Islet precursor cell (in vitro differentiated cells): ENCODE measurements at places on chromosomes 3 and 15.

DNA sequence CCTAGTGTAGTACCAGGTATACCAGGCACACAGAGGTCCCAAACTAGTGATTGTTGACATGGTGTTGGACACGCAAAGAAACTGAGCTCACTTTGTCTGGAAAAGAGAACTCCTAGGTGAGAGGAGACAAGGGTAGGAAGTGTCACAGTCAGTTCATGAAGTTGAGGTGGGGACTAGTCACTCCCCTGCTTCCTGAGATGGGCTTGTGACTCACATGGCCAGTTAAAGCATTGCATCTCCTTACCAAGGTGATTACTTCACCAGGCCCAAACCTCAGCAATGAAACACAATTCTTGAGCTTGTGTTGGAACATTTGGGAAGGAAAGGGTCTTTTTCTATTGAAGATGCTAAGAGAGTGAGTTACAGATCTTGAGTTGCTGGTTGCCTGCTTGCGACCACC lies 49.2 kb upstream of the RAD18 start:
- no peak for DNase-seq

DNA sequence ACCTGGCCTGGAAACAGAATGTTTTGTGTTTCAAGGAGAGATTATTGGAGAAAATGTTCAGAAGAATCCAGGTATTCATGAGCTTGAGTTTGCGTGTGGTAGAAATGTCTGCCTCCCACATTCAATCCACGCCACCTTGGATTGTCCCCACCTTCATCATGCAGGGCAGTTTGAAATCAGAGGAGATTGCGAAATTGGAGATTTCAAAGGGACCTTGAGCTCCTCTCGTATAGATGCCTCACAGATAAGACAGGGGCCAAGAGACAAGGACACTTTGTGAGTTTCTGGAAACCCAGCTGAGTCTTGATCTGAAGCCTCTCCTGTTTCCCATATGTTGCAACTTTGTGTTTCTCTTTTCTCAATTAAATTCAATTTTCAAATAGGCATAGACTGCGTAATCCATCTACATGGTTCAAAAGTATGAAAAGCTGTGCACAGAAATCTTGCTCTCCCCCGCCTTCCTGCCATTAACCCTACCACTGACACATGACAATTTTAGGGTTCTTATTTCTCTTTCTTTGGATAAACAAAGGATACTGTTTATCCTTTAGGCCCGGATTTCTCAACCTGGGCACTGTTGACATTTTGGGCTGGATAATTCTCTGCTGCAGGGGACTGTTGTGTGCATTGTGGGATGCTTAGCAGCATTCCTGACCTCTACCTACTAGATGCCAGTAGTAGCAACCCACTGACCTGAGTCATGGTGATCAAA lies 53.8 kb downstream of the CMTM8 start:
- DNase-seq = no peak

DNA sequence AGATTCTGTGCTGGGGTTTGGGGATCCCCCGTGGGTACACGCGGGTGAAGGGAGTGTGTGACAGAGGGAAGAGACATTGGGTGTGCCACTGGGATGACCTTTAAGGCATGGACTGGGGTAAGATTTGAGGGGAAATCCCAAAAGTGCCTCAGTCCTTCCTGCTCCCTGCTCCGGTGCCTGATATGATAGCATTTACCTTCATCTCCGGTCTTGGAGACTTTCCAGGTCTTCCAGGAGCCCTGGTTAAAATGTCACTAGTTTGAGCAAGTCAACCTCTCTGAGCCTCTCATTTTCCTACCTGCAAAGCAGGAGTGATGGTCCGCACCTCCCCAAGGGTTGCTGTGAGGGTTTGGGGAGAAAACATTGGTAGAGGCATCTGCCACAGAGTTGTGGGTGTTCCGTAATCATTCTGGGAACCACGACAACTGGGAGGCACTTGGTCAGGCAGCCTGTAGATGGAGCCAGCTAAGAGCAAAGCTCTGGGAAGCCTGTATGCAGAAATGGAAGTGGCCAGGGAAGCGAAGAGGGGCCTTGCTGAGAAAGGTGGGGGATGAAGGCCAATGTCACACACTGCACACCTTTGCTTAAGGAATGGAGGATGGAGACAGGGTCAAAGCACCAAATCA lies 33.9 kb upstream of the KIF23 start:
- DNase-seq = peak; percentile 59

- no peak for DNase-seq
Observed at GRCh38 chr3:186187401-186188275, 78.7 kb upstream of the ETV5 start.

DNA sequence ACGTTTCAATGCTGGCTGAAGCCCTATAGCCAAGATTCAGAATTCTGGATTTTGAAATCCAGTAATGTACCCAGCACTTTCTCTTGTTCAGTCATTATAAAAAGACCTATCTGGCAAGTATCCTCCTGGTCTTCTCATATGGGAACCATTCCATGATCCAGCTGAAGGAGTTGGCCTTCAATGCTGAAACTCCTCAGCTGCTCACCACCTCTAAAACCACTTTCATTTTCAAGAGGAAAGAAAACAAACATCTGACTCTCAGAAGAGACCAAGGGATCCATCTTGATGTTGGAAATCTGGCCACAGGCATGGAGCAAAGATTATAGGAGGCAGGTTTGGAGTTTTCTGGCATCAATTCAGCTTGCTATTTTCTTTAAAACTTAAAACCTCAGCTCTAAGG lies 235.4 kb downstream of the FMN1 start:
- no peak for DNase-seq

GRCh38 chr15:101255615-101256241 lies 3.9 kb upstream of the CHSY1 start:
- DNase-seq = peak; percentile 79

GRCh38 chr3:7518456-7518855 lies 657.5 kb downstream of the GRM7 start:
- DNase-seq = no peak

DNA sequence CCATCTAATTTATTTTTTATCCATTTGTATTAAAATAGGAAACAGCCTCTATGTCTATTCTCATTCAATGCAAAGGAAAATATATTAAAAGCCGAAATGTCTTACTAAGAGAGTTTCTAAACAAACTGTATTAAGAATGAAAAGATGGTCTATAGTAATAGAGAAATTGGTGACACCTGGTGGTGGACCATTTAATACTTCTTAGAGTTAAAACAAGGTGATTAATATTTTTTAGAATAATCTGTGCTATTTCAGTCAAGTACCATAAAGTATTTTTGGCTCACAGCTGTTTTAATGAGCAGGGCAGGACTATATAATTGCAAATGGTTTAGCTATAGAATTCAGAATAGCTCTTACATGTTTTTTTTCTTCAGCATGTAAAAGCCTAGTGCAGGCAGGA lies 55.7 kb downstream of the SYNPR start:
- DNase-seq = no peak

GRCh38 chr3:148079370-148079769 lies 618.3 kb upstream of the AGTR1 start:
- DNase-seq = peak; percentile 55

DNA sequence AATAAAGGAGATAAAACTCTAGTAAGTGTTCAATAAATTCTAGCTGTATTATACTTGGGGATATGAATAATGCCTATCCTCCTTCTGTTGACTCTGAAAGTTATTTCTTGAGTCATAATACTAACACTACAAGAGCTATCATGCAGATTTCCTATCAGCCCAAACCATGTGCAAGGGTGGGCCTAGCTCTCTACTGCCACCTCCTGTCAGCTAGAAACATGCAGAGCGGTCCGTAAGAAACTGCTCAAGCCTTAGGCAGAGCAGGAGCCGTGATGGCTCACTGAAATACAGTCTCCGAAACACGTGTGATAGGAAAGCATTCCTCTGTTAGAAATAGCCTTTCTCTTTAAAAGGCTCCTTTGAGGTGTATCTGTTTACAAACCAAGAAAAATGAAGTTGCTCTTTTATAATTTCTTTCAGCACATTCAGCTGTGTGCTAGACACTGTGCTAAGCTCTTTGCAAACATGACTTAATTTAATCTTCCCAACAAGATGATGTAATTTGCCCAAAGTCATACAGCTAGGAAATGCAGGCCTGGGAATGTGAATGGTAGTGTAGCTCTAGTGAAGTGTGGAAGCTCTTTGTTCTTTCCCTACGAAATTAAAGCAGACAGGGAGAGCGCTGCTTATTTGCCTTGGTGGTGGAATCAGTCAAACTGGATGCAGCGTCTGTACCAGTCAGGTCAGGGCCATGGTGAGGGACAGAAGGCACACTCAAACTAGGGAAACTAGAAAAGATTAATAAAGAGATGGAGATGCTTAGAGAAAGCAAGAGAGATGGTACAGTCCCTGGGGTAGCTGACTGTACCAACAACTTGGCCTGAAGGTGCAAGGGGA lies 43.1 kb downstream of the MTHFS start:
- DNase-seq = peak; percentile 86

- no peak for DNase-seq
Observed at GRCh38 chr15:65212097-65212496, 824 bp upstream of the CILP start.
